HS-27A (cell line): ENCODE measurements at places on chromosomes 13 and 19.

GRCh38 chr13:41944229-41944628 is 16.7 kb downstream of the VWA8 start:
- DNase-seq: no peak

- DNase-seq: no peak
Observed at GRCh38 chr19:17778251-17778967, 16.5 kb upstream of the B3GNT3 start.

GRCh38 chr19:15048885-15049541 is at the start of gene CASP14:
Gene CASP14, plus strand, starts transcription at chr19:15049480. Its CDS starts 2,772 bp downstream, at chr19:15052252.
- no peak for DNase-seq

- DNase-seq: no peak
Observed at GRCh38 chr13:32047793-32048192, 16.2 kb downstream of the FRY start.

DNA sequence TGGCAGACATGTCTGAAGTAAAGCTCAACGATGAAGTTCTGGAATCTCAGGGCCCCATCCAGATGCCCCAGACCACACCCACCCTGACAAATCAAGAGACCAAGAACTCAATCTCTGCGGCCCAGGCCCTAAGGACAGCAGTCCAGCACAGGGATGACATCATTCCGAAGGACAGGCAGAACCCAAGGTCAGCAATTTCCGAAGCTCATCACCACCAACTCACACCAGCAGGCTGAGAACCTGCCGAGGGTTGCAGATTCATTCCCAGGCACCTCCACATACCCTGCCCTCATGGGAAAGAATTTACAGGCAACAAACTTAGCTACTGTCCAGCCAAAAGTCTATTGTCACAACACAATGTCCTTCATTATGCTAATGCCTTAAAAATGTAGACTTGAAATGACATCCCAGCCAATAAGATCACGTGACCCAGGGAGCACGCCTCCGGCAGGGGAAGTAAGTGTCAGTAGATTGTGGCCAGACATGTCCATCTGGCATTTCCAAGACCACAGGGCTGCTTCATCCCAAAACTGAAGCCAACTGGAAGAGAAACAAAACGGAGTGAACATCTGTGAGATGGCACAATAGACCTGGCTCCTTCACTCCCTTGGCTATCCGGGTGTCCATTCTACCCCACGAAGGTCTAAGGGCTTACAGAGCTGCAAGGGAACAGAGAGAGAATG is 98.8 kb downstream of the CRYL1 start:
- no peak for DNase-seq

DNA sequence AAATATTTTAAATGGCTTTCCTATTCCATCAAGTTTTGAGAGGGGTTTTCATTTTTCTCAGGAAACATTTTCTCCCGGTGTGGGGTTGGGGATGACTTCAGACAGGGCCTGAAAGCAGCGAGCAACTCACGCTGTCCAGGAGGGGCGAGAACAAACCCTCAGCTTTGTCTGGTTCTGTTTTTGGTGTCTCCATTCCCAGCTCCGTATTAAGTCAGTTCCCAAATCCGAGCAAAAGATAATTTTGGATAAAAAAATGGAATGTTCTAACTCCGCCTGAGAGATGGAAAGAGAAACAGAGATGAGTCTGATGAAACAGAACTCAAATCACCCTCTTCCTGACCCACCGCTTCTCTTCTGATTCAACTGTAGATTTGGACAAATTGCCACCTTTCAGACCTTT is 38.4 kb downstream of the RFX2 start:
- DNase-seq: no peak

DNA sequence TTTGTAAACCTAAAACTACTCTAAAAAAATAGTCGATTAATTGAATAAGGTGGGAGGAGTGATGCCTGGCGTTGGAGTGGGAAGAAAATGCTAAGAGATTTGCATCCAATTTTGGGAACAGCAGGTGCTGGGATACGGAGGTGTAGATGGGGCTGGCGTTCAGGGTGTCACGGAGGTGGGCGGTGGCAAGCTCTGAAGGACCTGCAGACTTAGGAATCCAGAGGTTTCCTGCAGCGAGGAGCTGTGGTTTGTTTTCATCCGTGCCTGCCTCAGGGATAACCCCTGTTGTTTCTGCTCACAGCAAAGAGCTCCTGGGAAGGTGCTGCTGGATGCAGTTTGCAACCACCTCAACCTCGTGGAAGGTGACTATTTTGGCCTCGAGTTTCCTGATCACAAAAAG is 166.4 kb upstream of the RNF113B start:
- no peak for DNase-seq

- DNase-seq: no peak
Observed at GRCh38 chr13:106566641-106567473, 1.1 kb downstream of the ARGLU1 start.

DNA sequence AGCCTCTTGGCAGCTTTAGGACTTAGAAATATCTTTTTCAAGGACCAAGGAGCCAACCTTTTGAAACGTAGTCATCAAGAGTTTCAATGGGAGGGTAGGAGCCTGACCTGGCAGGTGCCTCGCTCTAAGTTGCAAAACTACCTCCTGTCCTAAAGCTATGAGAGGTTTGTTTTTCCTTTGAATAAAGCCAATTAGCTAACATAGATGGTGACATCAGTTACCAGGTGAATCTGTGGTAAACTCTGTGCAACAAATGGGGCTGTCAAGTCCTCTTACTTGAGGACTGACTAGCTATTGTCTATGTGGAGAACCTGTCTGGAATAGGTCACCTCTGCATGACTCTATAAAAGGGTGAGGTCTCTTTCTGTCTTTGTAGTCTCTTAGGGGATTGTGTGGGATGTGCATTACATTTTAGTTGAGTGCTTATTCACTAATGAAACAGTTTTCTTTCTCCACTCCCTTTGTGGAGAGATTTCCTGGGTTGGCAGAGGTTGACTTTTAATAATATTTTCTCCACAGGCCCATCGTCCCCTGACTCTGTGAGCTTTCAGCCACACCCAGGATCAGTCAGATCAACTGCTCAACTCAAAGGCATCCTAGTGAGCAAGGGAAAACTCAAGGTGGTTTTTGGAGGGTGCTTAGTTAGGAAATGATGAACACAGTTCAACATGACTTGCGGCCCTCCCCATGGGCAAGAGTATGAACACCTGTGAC is 9.9 kb downstream of the ARL11 start:
- DNase-seq: no peak

GRCh38 chr19:36030264-36031148 is 2.2 kb downstream of the CLIP3 start:
- DNase-seq: no peak
